Stimulated activated CD4-positive, alpha-beta T cell treated with anti-CD3 and anti-CD28 coated beads, Interleukin-1b, Interleukin-23, amount 100 ng/mL, for 48 hours (primary cell): ENCODE measurements at places on chromosomes 6 and 20.

DNA sequence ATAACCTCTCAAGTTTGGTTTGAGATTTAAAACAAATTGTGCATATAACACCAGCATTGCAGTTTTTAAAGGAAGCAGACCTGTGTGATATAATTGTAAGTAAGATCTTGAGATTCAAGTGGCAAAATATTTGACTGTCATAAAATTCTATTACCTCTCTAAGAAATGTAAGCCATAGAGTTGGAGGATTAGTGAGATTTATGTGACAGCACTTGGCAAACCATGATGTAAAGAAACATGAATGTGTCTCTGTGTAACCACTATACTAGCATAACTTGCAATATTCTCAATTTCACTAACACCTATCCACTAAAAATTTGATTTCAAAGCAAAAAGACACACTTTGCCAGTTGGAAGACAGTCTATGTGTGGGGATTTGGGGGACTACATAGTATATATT lies 190.2 kb upstream of the SSTR4 start:
- no peak for DNase-seq

GRCh38 chr20:4830259-4830658 lies 108.5 kb downstream of the PRND start:
- no peak for DNase-seq

GRCh38 chr20:47334022-47334551 lies 22.4 kb downstream of the ZMYND8 start:
- DNase-seq: no peak

GRCh38 chr20:58059260-58059544 lies 169.3 kb downstream of the ANKRD60 start:
- no peak for DNase-seq

- DNase-seq: no peak
Observed at GRCh38 chr6:132458887-132459604, 53.9 kb downstream of the STX7 start.

GRCh38 chr6:43268355-43268700 lies 25.0 kb downstream of the TTBK1 start:
- DNase-seq: no peak

DNA sequence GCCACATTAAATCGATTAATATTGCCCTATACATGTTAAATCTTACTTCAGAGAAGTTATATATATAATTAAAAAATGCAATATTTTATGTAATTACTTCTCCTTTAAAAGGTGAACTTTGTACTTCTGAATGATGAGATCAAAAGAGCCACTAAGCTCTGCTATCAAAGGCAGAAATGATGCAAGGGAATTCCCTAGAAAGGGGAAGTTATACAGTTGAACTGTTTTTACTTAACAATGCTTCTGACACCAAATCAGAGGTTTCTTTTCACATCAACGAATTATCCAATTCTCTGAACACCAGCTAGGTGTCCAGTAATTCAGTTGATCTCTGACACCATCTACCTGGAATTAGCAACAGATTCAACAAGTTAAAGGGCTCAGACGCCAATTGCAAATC lies 319.9 kb upstream of the TSHZ2 start:
- DNase-seq: no peak

- DNase-seq: no peak
Observed at GRCh38 chr6:2900221-2900807, 2.8 kb downstream of the SERPINB9 start.

- DNase-seq: no peak
Observed at GRCh38 chr6:139364302-139364981, 10.0 kb downstream of the CITED2 start.

DNA sequence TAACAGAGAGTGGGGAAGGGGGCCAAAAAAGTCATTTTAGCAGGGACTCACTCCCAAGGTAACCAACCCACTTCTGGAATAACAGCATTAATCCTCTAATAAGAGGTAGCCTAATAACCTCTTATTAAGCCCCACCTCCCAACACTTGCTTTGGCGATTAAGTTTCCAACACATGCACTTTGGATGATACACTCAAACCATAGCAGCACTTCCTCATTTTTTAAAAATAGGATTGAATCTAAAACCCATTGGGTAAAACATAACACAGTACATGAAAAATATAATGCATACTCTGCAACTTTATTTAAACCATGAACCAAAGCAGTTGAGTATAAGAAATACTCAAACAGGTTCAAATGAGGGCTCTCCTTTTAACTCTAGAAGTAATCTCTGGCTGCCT lies 318.3 kb downstream of the HACE1 start:
- DNase-seq: no peak

DNA sequence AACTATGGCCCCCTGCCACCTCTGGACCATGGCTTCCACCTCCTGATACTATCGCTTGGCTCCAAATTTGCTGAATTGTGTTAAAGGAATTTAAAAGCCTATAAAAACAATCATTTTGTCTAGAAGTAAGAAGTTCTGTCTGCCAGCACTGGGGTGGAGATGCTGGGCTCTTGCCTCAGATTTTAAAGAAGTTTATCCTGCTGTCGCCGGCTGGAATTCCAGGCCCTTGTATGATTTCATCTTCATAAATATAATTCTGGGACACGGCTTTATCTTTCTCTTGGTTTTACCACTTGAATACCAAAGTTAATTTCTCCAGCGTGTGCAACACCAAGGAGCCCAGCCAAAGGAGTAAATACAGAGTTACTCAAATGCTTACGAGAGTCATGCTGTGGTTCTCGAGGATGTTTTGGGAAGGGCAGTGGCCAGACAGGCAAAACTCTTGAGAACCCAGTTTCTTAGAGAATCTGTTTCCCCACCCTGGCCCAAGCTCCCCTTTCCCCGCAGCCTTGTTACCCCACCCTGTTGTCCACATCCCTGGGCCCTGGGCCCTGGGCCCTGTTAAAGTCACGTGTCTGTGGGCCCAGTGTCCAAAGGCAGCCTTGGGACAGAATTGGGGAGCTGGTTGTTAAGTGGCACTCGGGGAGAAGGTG lies 31.9 kb downstream of the C6orf89 start:
- DNase-seq: no peak

DNA sequence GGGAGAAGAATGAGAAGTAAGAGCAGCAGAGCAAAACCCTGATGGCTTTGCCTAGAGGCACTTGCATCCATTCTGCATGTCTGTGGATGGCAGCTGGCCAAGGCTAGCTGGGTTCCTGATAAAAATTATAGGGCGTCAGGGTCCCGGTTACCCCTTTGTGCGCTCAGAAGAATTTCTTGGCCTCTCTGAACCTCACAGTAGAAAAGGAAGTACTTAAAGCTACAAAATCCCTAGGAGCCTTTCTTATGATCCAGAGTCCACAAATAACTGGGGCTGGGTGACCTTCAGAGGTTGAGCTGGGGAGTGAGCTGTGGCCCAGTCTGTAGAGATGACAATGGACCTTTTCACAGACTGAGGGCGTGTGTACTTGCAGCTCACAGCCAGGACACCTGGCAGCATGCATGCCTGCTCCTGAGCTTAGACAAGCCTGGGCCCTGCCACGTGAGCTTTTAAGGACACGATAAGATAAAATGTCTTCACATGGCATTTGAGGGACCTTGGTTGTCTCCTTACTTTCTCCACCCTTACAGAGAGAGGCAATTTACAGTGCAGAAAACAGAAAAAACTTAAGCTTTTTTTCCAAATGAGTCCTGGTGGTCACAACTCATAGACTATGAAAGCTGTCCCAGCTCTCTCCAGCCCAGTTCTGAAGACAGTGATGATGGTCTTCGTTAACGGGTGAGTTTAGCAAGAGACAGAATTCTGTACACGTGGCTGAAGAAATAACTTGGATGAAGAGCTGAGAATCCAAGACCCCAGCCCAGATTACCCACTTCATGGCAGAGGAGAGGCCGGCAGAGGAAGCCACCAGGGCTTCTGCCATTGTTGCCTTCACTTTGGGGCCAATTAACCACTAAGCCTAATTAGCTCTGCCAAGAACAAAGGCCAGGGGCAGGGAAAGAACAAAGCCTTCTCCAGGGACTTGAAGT lies 50.3 kb downstream of the FOXA2 start:
- DNase-seq: no peak

DNA sequence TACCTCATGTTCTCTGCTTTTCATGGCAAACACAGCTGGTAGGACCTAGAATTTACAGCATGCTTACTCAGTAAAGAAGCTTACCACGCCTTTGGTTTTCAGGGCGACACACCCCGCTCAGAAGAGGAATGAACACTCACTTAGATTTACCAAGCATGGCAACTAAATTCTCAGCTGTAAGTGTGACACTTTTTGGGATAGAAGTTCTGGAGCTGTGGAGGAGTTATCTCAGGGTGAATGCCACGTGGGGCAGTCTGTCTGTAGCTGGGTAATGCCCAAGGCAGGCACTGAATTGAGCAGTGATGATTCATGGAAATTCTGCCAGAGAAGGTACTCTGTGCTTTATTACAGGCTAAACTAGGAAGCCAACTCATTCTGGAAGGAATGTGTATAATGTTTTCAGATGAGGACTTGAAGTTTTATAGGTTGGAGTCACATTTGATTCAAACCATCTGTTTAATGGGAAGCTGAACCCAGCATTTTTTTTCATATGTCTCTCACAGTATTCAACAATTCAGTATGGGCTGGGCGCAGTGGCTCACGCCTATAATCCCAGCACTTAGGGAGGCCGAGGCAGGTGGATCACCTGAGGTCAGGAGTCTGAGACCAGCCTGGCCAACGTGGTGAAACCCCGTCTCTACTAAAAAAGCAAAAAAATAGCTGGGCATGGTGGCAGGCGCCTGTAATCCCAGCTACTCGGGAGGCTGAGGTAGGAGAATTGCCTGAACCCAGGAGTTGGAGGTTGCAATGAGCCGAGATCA lies 3.5 kb upstream of the PRIM2 start:
- DNase-seq: no peak

GRCh38 chr20:4925842-4926530 lies 75.3 kb downstream of the SLC23A2 start:
- DNase-seq: no peak

DNA sequence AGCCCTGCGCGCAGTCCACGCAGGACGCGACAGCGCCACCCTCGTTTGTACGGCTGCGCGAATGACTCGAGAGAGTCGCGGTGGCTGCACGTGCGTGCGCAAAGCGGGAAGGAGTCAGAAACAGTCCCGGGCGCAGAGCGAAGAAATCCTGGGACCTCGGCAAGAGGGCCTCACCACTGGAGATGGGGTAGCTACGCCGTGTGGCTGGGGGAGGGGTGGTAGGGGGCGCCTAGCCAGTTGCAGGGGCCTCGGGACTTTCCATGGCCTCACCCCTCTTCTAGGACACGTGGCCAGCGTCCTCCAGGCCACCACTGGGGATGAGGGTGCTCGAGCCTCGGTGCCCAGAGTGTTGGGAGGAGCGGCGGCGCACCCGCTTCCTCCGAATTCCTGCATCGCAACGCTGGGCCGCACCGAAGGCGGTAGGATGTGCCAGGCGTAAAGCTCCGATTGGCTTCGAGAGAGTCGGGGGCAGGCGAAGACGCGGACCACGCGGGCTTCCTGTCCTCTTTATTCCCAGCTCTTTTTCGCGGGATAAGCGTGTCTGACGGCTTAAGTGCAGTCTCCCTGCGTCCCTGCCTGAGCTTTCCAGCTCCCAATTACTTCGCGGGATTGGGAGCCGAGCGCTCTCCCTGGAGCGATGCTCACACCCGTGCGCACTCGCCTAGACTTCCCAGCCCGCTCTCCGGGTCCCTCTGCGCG lies 38.7 kb downstream of the NCR2 start:
- DNase-seq: no peak

GRCh38 chr6:8414844-8415243 lies 20.5 kb downstream of the SLC35B3 start:
- DNase-seq: no peak

DNA sequence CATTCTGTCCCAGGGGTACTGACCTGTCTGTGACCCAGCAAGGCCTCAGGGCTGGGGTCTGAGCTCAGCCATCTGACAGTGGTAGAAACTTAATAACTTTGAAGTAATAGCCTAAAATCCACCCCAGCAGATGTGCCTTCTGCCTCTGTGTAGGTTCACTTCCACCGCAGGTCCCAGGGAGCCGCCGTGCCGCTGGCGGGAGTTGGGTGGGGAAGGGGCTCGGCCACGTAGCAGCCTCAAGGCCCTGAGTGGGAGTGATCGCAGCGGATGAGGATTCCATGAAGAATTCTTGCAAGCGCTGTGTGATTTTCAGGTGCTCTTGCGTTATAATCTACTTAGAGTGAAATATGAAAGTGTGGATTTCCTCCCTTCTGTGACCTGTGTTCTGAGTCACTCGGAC lies 163.7 kb downstream of the DTNBP1 start:
- no peak for DNase-seq
